Effector CD4-positive, alpha-beta T cell (primary cell): ENCODE measurements at places on chromosomes 1 and 21.

DNA sequence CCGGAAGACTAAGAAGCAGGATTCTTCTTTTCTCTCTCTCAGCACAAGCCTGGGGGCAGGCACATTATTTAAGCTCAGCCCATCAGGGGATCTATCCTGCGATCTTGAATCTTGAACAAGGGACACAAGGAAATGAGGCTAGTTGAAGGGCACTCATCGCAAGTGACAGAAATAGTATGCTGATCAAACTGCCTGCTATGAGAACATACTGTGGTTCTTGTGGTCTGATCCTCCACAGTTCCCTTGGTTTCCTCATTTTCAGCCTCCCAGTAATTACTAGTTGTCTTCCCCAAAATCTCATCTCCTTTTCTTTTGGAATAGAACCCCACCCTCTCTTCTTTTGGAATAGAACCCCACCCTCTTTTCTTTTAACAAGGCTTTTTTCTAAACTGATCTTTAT is 6.5 kb downstream of the ANKRD45 start:
- DNase-seq: no peak

GRCh38 chr1:18099026-18099425 is 8.6 kb upstream of the IGSF21 start:
- no peak for DNase-seq

- DNase-seq: no peak
These were observed 98.2 kb downstream of the CACHD1 start for GRCh38 chr1:64568171-64568450.

DNA sequence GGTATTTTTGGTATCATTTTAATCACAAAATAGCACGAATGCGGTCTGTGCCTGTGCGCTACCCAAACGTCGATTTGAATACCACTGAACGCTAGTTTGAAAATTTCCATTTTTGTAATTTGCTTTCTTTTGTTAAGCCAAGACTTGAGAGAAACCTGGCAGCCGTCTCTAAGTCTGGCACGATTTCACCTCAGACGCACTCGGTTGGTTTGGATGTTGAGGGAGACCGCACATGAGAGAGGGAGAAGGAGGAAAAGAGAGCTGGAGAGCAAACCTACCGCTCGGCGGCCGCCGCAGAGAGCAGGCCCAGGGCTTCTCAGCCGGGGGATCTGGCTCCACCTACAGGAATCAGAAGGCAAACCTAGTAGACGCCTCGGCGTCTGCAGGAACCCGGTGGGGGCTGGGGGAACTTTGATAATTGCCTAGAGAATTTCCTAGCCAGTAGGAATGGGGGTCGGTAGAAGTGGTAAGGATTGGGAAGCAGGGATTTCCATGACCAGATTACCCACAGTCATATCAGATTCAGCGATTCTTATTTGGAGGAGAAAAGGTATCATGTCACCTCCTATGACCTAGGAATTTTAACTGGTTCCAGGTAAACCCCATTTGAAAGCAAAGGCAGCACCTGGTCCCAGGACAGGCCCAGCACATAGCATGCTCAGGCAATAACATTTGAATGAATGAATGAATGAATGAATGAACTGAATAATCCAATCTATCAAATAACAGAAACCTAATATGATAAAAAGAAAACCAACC is 83.2 kb downstream of the TM2D1 start:
- peak; percentile 41 for DNase-seq

DNA sequence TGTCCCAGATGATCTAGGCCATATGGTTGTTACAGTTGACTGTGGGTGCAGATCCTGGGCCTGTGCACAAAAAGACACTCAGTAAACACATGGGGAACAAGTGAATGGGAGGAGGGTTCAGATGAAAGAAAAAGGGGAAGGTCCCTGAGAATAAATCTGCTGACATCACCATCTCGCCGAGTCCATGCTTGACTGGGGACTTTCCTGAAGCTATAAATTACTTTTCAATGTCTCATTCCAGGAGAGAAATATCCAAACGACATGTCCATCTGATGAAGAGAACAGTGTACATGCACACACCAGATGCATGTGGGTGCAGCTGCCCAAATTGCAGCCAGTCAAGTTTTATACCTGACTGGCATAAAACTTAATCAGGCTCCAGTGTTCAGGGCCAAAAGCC is 109.0 kb downstream of the HIVEP3 start:
- no peak for DNase-seq

DNA sequence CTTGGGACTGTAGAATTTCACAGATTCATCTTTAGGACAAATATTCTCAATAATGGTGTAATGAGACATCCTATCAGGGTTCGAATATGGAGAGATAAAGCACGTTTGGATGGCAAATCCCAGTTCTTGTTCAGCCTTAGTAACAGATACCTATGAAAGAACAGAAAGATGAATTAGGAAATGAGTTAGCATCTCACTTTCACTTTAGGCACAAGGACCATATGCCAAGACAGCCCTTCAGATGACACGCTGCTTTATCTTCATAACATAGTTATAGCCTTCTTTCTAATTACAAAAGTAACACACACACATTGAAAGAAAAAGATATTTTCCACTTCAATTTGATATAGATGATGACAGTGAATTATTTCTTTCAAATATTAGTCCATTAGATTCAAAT is 173.6 kb downstream of the TGFBR3 start:
- DNase-seq: no peak
